ENCODE measurements at places on chromosomes 3 and 15.
A peak's percentile ranks its signal among the peaks of the same experiment; 100 is the strongest.

- no peak for DNase-seq
Measured at GRCh38 chr15:52552303-52552702, 16.5 kb downstream of the ARPP19 start.

DNA sequence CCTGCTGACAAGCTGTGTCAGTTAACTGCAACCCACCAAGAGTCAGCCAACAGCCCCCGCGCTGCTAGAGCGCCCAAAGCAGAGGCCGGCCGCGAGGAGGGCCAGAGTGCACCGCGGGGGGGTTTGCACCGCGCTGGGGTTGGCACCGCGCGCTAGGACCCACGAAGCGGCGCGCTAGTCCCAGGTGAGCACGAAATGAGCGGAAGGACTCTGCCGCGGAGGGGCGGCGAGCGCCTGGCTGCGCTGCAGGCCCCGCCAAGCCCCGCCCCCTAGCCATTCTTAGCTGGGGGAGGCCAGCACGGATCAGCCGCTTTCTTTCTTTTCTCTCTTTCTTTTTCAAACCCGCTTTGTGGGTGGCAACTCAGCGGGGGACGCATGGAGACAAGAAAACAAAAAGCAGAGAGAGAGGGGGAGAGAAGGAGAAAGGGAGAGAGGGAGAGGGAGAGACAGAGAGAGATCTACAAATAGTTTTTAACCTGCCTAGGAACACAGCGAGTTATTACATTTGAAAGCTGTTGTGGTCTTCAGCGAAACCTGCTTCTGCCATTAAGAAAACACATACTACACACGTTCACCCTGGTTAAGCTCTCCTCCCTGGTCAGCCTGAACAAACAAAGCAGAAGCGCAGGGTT is 6.9 kb upstream of the FOXB1 start:
- peak; percentile 39 for DNase-seq

DNA sequence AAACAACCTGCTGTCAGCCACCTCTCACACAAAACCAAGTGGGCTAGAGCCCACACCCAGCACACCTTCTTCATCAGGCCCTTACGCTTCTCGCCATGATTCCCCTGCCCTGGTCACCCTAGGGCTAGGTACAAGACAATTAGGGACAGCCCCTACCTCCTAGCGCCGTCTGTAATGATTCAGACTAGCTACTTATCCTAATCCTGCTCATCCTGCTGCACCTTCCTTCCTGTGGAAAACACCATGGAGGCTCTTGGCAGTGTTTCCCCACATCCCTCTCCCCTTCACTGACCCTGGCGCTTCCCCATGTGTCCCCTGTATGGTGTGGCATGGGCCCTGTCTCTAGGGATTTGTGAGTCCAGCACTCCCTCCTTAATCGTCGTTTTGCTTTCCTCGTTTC is 39.6 kb upstream of the ICE2 start:
- DNase-seq: no peak

DNA sequence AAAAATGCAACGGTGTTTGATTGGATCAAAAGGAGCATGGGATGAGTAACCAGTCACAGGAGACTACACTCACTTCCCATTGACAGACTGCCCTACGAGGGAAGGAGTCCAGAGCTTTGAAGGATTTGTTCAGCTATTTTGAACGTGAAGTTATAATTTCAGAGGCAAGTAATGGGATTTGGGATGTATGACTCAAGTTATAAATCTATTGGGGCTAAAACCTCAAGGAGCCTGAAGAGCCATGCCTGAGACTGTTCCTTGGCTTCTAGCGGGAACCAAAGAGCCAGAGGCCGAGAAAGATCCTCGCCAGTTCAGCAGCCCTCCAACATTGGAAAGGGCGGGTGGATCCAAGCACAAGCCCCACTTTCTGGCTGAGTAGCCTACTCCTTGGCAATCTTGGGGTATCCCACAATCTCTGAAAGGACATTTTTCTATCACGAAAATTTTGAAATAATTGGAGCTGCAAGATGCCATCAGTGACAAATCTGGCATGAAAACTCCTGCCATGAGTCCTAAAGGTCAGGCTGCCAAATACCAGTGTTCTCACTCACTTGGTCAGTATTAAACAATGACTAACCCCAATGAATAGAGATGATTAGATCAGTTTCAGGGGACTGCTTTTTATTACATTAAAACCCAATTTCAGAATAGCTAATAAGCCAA is 48.6 kb upstream of the SLCO2A1 start:
- DNase-seq: no peak

- no peak for DNase-seq
Measured at GRCh38 chr3:154129625-154130024, 8.4 kb downstream of the ARHGEF26 start.

GRCh38 chr3:82038556-82038955 is 277.1 kb upstream of the GBE1 start:
- no peak for DNase-seq

DNA sequence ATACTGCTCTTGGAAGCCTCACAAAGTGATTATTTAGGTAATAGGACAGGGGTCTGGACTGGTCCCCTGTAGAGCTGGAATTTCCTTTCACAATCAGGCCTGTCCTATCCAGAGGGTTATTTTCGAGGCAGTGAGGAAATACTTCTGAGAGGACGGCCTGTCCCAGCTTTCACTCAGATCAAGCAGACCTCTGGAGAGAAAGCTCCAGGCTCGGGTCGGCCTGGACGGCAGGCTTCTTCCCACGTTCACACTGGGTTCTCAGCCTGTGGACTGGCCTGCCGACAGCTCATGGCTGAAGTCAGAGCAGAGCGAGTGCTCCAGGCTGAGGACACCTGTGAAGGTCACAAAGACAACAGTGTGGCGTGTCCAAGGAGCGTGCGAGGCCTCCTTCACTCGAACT is 405.3 kb downstream of the VPS13C start:
- no peak for DNase-seq

GRCh38 chr3:42546691-42547213 is 35.0 kb downstream of the SEC22C start:
- no peak for DNase-seq

DNA sequence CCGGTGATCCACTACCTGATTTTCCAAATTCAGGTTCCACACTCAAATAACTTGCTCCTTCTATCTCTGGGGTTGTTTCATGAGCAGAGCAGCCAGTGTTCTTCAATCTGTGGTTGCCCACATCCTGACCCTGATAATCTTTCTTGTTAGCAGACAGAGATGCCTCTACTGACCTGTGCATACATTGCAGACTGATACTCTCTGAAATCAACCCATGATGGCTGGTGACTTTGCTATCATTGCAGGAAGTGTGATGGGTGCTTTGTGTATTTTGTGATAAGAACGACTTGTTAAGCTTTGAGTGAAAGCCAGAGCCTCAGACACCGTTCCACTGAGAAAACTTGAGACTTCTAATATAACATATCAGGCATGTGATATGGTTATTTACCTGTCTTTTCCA is 39.9 kb downstream of the GATM start:
- DNase-seq: no peak

- no peak for DNase-seq
Measured at GRCh38 chr3:42345811-42346210, 64.6 kb downstream of the LYZL4 start.

DNA sequence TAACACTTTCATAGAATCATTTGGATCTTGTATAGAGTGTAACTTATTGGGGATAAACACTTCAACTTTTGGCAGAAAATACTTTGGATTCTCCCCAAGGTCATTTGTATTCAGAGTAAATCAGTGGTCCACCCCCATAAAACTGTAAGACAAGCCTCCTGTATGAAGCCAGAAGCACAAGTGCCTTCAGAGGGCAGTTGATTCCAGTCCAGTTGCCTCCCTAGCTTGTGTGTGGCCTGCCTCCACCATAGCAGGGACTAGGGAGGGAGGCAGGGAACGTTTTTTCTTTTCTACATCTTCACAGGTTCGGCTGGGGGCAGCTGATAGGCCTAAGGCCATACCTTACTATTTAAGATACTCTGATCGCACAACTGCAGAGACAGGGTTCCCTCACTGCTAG is 11.6 kb downstream of the GORASP1 start:
- no peak for DNase-seq

GRCh38 chr3:33403756-33404155 is 36.4 kb downstream of the UBP1 start:
- DNase-seq: no peak

DNA sequence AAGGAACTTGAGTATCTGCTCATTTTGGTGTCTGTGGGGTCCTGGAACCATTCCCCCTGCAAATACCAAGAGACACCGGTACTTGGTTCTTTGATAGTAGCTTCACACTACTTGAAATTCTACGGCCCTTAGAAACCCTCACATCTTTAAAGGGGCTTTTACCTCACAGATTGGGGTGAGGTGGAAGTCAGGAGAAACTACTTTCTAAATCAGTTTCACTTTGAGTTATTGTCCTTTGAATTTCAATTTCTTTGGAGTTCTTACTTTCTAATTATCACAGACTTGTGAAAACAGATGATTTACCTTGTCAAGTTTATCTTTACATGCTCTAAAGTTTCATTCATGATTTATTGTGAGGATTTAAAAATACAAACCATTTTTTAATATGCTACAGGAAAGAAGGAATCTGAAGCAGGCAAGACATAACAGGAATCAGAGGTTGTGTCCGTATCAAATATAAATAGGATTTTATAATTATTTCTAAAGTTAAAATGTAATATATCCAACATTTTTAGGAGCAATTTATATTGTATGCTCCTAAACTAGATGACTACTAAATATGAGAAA is 98.9 kb downstream of the NEDD4 start:
- no peak for DNase-seq

- DNase-seq: no peak
Measured at GRCh38 chr3:4864503-4864902, 114.7 kb upstream of the BHLHE40 start.

DNA sequence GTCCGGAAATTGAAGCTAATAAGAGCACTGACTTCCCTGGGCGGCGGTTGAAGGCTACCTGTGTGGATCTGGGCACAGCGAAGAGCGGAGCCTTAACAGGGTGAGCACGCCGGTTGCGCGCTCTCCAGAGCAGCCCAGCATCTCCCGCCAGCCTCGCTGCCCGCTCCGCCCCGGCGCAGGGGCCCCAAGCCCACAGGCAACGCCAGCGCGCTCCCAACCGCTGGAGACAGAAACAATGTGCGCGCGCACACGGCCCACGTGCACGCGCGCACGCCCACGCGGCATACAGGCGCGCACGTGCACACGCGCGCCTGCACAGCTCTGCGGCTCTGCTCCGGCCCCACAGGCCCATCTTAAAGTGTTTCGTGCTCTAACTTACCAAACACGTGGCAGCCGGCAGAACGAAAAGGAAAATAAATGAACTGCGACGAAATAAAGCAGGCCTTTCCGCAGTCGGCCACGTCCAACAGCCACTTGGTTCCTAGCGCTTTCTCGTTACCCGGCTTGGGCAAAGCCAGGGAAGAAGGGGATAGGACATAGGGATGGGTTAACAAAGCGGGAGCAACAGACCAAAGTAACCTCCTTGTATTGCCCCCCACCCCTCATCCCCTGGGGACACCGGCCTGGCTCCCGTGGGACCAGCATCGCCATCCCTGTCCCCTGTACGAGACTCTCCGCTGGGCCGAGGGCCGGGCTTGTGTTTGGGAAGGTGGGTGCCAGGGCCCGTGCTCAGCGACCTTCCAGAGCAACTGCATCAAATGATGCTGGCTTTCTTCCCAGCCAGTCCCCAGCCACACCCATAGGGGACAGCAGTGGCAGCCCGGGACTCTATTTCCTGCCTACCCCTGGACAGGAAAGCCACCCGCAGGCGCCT is 203.7 kb downstream of the ABHD5 start:
- DNase-seq: peak; percentile 94

DNA sequence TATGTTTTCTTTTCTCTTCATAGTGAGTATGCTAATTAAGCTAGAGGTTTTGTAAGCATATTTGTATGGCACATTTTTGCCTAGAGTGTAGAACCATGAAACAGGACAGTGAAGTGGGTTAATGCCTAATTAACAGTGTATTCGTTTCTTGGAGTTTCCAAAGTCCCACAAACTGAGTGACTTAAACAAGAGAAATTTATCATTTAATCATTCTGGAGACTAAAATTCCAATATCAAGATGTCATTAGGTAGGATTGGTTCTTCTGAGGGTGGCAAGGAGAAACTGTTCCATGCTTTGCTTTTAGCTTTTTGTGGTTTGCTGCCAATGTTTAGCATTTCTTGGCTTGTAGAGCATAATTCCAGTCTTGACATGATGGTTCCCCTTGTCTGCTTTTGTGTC is 734.2 kb downstream of the NAALADL2 start:
- no peak for DNase-seq

- DNase-seq: no peak
Measured at GRCh38 chr3:194514626-194515025, 27.8 kb upstream of the ATP13A3 start.

DNA sequence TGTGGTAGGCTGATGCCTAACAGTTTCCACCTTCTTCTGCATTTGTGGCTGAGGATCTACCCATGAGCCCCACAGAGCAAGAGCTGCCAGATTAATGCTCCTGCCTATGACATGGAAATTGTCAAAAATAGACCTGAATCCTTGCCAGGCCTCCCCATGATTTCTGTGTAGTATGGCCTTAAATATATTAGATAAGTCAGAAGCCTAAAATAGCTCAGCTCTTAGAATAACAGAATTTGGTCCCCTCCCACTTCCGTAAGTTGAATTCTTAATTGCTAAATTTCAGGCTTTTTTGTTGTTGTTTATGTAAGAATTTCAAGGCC is 129.0 kb downstream of the SERPINI1 start:
- DNase-seq: no peak

DNA sequence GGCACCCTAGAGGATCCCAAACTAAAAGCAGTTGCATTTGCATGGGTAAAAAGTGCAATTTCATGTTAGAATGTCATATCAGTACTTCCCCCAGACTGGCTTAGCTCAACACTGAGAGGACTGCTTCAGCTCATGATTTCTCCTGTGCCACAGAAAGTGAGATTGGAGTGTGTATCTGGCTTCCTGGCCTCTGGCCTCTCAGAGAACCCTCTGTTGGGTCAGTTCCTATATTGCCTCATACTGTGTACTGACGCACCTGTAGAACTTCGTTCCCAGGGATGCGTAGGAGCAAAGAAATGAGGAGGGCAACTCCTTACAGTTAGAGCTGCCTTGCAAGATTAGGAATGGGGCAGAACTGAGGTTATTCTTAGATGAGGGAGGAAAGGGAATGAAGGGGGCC is 340.8 kb downstream of the TIGIT start:
- no peak for DNase-seq

- no peak for DNase-seq
Measured at GRCh38 chr3:52248165-52248541, 2.6 kb downstream of the PPM1M start.

GRCh38 chr3:46905661-46906451 is 28.3 kb downstream of the PTH1R start:
- no peak for DNase-seq

DNA sequence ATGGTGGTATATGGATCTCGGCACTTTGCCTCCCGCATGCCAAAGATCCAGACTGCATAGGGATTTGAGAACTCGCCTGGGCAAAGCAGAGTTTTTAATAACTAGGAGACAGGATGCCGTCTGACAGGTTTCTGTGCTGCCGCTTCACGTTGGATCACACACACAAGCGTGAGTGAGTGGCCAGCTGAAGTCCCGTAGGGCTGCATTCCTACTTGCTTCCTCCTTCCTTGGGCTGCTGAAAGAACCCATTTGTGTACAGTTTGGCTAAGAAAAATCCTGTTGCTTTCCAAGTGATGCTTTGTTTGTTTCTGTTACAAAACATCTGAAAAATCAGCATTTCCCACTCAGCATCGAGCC is 604.3 kb upstream of the CFAP20DC start:
- DNase-seq: no peak
